Fibroblast of skin of scalp (primary cell): ENCODE measurements at places on chromosomes 4 and X.

GRCh38 chrX:103540145-103540544 lies 20.9 kb upstream of the RAB40A start:
- peak; percentile 45 for DNase-seq

GRCh38 chr4:156805696-156806095 lies 165.9 kb downstream of the PDGFC start:
- no peak for DNase-seq

DNA sequence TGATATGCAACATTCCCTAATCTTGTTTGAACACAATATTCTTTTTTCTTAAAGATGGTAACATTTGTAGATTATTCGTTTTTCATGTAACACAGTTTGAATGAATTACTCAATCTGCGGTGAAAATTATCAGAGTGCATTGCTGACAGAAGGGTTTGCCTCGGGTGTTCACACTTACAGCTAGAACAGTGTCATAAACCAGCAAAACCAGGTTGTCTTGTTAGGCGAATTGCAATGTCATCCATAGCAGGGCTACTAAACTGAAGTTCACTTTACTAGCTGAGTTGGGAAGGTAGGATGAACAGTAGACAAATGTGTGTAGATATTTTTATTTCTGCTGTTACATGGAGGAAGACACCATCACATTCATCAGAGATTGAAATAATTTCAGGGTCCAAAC lies 98.9 kb downstream of the SLC39A8 start:
- no peak for DNase-seq

DNA sequence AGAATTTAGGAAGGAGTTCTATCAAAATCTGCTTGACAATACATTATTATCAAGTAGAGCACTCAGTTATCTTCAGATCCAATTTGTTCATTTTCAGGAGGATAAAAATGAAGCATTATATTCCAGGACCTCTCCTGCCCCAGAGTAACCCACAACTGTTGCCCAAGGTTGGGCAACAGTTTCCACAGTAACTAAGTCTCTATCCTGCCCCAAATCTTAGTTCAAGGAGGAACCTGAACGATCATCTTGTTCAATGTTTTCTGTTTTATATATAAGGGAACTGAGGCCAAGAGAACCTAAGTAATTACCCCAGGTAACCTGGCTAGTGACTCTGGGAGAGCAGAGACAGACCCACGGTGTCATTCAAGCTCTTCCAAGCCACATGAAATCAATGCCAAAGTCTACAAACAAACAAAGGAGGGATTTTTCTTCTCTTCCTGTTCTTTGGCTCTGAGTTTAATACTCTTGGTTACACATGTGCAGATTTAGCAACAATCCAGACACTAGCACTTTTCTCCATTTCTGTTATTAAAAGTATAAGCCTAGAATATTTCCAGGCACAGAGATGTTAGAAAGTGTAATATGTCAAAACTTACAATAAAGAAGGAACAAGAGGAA lies 105.6 kb downstream of the C4orf51 start:
- no peak for DNase-seq

GRCh38 chr4:154854362-154854761 lies 73.3 kb downstream of the RBM46 start:
- DNase-seq, result no peak

- peak; percentile 35 for DNase-seq
Measured at GRCh38 chrX:153922932-153923857, 2.9 kb downstream of the ARHGAP4 start.

GRCh38 chr4:174401471-174402130 lies 117.9 kb downstream of the CEP44 start:
- no peak for DNase-seq

GRCh38 chr4:164614329-164614728 lies 139.6 kb upstream of the SMIM31 start:
- DNase-seq, result no peak

- DNase-seq, result no peak
Measured at GRCh38 chrX:135632353-135632752, 81.1 kb upstream of the CT45A1 start.

DNA sequence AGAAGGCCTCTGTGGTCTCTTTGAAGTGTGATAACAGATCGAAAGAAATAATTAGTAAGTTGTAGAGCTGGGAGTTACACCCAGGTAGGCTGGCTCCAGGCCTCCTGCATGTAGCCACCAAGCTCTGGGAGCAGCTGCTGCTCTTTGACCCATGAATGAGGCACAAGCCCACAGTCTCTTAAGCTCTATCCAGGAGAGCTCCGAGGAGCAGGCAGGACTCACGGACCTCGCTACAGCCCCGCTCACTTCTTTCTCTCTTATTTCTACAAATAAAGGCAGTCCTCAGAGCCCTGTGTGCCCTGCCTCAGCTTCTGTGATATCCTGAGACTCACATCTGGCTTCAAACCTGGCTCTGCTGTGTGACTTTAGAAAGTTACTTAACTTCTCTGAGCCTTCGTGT lies 86.9 kb downstream of the EVC start:
- no peak for DNase-seq

DNA sequence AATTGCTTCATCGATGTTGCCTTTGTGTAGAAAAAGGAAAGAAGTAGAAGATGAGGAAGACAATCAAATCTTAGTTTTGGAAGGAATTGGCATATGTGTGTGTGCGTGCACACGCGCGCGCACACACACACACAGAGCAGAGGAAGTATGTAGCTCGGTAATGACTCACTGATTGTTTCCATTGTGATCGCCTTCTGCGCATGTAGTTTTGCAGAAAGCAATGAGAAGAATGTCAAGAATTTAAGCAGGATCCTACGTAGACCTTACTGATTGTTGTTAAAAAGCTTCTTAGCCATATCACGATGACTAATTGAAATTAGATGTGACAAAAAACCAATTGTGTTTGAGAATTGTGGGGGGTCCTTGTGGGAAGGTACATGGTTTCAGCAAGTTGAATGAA lies 12.8 kb upstream of the LIMCH1 start:
- DNase-seq, result peak; percentile 91

- DNase-seq, result no peak
Measured at GRCh38 chr4:13968723-13969122, 341.2 kb upstream of the BOD1L1 start.

DNA sequence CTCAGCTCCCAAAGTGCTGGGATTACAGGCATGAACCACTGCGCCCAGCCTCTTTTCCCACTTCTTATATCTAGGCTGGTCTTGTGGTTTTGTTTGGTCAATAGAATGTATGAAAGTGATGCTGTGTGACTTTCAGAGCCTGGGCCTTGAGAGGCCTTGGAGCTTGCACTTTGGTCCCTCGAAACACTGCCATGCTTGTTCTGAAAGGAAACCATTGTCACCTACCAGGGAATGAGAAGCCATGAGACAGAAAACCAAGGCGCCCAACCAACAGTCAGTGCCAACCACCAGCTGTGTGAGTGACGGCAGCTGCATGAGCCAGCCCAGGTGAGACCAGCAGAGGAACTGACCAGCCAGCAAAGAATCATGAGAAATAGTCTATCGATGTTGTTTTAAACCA lies 57.4 kb downstream of the SCD5 start:
- no peak for DNase-seq

GRCh38 chr4:184408021-184408683 lies 66.2 kb downstream of the IRF2 start:
- peak; percentile 79 for DNase-seq
